ENCODE measurements at places on chromosomes 16 and 17.

DNA sequence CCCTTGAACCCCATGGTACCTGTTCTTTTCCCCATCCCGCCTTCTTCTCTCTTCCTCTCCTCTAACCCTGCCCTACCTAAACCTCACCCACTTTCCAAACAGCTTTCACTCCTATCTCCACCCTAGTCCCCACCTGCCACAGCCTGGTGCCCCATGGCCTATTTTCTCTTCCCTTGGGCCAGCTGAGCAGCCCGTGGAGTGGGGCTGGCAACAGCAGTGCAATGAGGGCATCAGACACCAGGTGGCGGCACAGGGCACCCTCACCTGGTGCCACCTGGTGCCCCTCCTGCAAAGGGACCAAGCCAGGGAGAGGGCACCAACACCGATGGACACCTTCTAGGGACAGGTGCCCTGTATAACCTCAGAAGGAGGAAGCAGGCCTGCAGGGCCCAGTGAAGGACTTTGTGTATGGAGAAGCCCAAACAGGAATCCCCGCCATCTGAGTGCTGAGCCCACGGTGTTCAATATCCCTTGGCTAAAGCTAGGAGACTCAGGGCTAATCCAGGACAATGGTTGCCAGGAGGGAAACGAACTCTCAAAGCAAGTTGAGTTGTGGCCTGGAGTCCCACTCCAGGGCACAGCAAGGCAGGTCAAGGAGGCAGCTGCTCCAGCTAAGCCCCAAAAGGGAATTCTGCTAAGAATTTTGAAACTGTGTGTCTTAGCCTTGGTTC, 4.0 kb upstream of the ABCC3 start:
- DNase-seq: peak; percentile 48

DNA sequence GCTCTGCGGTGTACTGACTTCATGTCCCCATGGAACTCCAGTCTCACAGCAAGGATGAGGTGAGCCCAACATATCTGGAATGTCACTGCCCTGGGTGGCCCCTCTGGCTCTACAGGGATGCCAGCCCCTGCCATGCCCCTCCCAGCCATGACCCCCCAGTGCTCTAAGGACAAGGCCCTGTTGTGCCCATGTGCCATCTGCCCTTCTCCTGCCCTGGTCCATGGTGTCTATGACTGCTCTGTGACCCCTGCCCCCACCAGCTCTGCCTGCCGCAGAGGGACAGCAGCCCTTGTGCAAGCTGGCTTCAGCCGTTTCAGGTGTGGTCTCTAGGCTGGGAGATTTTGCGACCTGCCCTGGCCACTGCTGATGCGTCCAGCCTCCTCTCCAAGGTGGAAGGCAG, 40.3 kb downstream of the TK2 start:
- DNase-seq: peak; percentile 12

DNA sequence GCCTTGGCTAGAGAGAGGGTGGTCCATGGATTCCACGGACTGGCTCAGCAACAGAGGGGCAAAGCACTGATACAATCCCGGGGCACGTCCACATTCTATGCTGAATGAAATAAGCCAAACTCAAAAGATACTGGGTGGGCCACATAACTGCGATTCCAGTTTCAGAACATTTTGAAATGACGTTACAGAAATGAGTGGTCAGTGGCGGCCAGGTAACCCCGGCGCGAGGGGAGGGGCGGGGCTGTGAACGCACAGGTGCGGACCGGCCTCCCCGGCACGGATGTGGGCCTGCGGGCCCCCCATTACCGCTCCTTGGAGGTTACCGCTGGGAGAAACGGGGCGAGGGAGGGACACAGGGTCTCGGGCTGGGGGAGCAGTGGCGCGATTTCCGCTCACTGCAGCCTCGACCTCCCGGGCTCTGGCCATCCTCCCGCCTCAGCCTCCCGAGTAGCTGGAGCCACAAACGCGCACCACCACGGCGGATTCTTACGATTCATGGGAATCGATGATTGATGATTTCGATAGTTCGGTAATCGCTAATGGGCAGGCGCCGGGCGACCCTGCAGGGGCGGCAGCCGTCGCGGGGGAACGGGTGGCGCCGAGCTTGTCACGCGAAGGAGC, 559 bp downstream of the MVD start:
- DNase-seq: no peak

- DNase-seq: peak; percentile 88
Measured at GRCh38 chr17:42248351-42249179, 27.6 kb downstream of the STAT5B start.

GRCh38 chr16:53220585-53220984, 165.8 kb downstream of the CHD9 start:
- DNase-seq: no peak

- no peak for DNase-seq
Measured at GRCh38 chr16:15484662-15485061, 50.3 kb downstream of the BMERB1 start.

GRCh38 chr17:59508999-59509625, 56.3 kb upstream of the DHX40 start:
- no peak for DNase-seq

- no peak for DNase-seq
Measured at GRCh38 chr17:35804658-35805192, 4.6 kb upstream of the TAF15 start.

DNA sequence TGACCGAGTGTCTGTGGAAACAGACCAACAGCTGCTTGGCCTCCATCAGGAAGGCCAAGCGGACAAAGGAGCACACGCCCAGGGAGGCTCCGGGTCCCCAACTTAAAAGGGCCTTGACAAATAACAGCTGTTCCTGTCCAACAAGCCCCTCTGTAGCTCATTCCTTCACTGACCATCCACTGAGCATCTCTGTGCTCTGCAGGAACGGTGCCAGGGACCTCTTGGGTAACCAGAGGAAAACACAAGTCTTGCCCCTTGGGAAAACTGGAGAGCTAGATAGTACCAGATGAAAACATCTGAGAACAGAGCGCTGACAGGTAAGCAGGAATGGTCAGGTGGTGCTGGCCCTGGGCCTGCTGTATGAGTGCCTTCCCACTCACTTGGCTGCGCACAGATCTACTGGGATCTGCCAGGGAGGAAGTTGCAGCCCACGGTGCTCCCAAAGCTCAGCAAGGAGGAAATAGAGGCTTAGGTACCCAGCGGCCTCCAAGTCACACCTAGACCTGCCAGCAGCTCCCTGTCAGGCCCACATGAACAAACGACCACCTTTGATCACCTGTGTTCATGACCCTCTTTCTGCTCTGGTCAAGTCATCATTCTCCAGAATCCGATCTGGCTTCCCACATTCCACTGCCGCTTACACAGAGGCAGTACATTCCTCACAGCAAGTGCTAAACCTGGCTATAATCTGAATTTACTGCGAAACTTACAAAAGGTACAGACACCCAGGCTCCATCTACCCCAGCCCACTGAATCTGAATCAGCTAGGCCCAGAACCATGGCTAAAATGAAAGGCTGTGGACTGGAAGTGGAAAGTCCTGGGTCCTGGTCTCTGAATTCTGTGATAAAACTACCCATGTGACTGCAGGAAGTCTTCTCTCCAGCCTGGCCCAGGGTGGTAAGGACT, 12.5 kb downstream of the DCAKD start:
- DNase-seq: no peak

DNA sequence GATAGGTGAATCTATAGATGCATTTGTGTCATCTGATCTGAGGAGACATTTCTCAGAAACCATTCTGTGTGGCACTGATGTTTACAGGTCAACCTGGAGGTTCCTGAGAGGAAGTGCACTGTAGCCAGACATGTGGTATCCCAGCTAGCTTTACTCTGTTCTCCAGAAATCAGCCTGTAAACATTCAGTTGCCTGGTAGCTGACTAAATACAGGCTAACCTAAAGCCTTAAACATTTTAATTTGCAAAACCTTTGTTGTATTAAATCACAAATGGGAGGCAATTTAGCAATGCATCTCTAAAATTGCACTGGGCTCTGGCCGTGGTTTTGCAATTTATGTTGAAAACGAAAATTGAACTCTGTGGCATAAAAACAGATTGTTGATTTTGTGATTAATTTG, 207.6 kb downstream of the FTO start:
- DNase-seq: no peak

DNA sequence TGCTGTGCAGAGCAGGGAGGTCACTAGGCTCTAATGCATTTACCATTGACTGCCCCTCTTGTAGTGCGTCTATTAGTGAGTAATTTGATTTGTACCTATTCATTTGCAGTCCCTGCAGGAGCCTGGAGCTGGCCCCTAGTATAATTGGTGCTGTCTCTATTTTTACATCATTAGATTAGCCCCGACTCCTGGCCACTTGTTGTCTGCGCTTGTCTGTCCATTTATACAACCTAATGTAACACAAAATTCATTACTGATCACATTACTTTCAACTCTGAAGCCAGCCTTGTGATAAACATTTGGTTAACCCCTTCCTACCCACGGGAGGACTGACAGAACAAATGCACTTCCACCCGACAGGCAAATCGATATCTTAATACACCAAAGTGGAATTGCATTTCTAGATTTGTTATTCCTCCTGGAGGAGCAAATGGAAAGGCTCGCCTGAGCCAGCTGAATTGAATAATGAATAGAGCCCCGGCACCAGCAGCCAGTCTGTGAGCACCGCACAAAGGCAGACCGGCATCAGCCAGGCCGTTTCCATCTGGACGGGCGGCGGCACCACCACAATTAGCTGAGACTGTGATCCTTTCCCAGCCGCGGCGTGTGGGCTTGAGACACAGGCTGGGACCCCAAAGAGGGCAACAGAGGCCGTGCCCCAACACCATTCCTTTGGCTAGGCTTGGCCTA, 18.7 kb upstream of the TBX2 start:
- DNase-seq: no peak

- DNase-seq: no peak
Measured at GRCh38 chr17:79749156-79749815, 18.5 kb downstream of the ENPP7 start.

DNA sequence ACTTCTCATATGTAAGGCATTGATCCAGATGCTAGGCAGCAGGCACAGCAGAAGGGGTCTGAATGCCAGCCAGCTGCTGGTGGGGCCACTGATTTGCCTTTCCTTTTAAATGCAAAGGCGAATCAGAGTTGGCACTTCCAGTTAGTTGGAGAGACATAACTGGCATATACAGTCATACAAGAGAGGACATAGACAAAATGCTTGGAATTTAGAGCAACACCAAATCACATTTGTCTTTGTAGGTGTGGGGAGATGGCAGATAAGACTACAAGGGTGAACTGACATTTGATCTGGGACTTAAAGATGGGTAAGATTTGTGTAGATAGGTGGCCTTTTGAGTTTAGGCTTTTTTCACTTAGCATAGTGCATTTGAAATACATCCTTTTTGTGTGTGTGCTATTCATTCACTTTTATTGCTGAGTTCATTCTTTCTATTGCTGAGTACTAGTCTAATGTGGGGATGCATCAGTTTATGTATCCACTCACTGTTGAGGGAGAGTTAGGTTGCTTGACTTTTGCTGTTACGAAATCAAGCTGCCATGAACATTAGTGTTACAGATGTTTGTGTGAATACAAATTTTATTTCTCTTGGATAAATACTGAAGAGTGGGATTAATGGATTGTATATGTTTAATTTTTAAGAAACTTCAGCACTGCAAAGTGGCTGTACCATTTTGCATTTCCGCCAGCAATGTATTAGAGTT, 74.1 kb downstream of the SPECC1 start:
- no peak for DNase-seq

GRCh38 chr17:77295241-77295853, 154.6 kb downstream of the SEC14L1 start:
- DNase-seq: no peak

DNA sequence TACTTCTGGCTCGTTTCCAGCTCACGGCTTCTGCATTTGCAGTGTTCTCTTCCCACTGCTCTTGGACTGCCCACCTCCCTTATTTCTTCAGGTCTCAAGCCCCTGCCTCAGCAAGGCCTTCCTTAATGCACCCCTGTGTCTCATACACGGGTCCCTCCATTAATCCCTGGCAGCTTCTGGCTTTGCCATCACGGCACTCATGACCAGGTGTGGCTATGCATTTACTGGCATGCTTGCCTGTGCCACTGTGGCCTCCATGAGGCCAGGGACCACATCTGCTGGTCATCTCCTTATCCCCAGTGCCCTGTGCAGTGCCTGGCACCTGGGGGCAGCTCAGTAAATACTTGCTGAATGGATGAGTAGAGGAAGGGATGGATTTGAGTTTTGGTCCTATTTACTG, 114.1 kb downstream of the C16orf78 start:
- no peak for DNase-seq

- no peak for DNase-seq
Measured at GRCh38 chr17:61531223-61531622, 59.8 kb downstream of the NACA2 start.

DNA sequence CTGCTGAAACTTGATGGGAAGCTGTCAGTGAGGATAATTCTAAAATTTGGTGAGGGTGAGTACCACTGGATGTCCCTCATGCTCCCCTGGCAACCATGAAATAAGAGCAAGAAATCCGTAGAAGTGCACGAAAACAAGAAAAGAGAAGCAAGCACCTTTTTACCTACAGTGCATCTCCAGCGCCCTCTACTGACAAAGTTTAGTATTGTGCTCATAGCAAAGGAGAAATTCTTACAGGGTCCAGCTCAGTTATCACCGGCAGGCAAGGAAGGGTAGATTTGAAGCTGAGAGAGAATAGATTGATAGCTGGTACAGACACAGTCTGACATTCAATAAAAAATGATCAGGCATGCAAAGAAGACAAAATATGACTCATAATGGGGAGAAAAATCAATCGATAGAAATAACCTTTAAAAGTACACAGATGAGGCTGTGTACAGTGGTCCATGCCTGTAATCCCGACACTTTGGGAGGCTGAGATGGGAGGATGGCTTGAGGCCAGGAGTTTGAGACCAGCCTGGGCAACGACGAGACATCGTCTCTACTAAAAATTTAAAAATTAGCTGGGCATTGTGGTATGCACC, 28.3 kb upstream of the TEX2 start:
- no peak for DNase-seq

DNA sequence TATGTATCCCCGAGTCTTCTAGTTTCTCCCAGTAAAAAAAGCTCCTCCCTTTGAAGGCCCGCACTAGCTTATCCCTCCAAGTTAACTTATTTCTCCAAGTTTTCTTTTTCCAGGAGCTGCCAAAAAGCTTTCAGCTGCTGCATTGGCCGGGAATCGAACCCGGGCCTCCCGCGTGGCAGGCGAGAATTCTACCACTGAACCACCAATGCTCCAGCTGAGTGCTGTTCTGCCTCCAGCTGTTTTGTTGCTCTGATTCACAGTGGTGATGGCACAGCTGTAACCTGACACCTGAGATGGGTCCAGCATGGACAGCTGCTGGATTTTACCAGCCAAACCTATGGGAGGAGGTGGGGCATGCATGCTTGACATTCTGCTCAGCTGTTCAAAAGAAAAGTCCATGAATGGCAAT, 22.1 kb downstream of the VAC14 start:
- DNase-seq: no peak
